ENCODE measurements at places on chromosomes 1 and 21. TPM values are rescaled to one million over a fixed set of nuclear protein-coding genes. Genes with fewer than 3 reads are reported as not detected.

The TLR5 gene
- total RNA-seq, result 0.13 TPM

The WNT3A gene
- 0.05 TPM for total RNA-seq

The KLHDC8A gene
- 0.71 TPM for total RNA-seq

The SLC19A1 gene
- 20.3 TPM for total RNA-seq

The CLDN14 gene
- total RNA-seq, result 0.07 TPM

The SLFNL1 gene
- 0.02 TPM for total RNA-seq

The CR1L gene
- 0.15 TPM for total RNA-seq

The TFF3 gene
- total RNA-seq, result not detected

The DIO1 gene
- not detected for total RNA-seq

The CELA2A gene
- not detected for total RNA-seq

All from A549 treated with AZD2906 at 1 μM for 4 hours (cell line).